ENCODE measurements at places on chromosomes 3 and 15.

DNA sequence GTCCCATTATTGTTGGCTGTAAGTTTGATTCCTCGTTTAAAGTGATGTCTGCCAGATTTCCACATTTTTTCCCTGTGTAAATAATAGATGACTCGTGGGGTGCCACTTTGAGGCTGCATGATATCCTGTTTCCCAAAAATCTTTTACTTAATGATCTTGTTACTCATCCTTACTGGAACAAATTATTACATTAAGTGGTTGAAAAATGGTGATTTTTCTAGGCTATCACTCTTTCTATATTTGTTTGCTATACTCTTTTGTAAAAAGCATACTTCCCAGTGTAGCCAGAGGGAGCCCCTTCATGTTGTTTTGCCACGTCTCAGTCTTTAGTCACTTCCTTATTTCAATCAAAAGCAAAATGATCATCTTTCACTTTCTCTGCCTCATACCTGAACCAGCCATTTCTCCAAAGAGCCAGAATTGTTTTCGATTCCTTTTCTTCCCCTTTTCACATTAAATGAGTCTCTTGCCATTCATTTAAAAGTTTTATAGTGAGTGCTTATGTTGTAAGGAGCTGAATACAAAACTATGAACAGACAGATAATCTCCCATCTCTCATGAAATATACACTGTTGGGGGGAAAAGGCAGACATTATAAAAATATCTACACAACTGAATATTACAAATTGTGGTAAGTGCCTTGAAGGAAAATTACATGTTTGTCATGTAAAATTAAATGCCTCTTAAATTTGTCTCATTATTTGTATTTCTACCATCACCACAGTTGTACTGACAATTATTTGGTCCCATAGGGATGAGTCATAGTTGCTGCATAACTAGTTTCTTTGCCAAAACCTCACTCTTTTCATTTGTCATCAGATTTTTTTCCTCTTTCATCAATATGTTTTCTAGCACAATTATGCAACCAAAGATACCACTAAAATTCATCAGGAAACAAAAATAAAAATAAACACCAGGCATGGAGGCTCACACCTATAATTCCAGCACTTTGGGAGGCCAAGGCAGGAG, 41.5 kb downstream of the ADGRG7 start:
- no peak for DNase-seq

GRCh38 chr15:82105451-82106215, 59.8 kb upstream of the MEX3B start:
- no peak for DNase-seq

DNA sequence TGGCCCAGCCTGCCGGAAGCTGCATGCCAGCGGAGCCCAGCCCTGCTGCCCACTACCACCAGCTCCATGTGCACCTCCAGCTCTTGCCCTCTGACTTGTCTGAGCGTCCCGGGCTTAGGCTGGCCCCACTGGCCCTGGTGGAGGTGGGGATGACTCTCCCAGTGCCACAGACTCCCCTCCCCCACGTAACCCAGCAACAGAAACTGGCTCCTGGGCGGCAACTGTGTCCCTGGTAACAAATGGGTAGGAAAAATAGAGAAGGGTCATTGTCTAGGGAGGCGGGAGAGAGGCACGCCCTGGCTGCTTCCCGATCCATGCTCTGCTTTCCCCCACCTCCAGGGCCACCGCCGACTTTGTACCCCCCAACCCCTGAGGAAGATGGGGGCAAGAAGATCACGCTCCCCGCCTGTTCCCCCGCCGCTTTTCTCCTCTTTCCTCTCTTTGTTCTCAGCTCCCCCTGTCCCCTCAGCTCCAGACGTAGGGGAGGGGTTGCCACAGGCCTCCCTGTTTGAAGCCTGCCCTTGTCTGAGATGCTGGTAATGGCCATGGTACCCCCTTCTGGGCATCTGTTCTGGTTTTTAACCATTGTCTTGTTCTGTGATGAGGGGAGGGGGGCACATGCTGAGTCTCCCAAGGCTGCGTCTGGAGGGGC, 10.8 kb upstream of the SEMA3B start:
- no peak for DNase-seq

GRCh38 chr3:86229086-86229774, 761.7 kb downstream of the VGLL3 start:
- DNase-seq = no peak

DNA sequence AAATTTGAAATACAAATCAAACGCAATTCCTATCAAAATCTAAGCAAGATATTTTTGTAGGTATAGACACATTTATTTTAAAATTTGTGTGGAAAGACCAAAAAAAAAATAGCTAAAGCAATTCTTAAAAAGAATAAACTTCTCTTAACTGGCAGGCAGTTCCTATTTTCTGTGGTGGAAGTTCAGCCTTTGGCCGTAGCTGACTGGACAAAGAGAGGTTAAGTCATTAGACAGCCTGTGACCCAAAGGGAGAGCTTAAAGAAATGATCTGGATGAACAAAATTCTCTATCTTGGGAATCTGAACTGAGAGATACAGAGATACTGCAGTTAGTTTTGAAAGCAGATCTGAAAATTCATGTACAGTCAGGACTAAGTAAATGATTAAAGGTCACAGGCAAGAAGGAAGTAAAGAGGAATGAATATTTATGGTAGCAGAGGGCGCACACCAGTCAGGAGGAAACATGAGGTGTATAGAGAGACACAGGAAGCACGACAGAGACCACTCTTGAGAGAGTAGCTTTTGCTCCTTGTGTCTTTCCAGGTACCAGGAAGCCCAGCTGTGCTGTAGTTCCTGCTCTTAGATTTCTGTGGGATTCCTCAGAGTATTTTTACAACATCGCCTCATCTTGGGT, 57.5 kb downstream of the TPRG1 start:
- DNase-seq = no peak

DNA sequence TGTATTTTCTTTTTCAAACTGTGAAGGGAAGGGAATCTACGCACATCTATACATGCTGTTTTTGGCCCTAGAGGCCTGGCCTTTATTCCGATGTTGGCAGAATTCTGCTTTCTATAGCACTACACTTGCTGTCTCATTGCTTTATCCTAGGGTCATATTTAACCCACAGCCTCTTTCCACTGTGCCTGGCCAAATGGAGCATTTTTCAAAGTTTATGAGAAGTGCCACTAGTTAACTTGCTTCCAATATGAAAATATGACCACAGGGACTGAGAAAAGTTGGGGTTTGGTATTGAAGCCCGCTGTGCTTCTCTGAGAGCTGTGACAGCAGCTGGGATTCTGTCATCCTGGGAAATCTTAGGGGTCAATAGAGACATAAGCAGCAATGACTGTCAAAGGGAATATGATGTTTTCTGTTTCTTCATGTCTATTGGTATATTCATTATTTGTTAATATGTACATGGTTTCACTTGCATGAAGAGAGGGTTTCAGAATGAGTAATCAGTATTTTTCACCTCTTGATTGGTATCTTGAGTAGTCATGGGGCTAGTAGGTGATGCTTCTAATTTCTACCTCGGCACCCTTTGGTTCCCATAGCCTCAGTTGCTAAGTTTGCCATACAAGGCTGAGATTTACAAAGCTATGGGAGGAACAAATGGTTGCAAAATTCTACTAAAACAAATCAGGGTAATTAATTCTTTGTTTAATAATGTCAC, 275.8 kb upstream of the RBMS3 start:
- DNase-seq = no peak

DNA sequence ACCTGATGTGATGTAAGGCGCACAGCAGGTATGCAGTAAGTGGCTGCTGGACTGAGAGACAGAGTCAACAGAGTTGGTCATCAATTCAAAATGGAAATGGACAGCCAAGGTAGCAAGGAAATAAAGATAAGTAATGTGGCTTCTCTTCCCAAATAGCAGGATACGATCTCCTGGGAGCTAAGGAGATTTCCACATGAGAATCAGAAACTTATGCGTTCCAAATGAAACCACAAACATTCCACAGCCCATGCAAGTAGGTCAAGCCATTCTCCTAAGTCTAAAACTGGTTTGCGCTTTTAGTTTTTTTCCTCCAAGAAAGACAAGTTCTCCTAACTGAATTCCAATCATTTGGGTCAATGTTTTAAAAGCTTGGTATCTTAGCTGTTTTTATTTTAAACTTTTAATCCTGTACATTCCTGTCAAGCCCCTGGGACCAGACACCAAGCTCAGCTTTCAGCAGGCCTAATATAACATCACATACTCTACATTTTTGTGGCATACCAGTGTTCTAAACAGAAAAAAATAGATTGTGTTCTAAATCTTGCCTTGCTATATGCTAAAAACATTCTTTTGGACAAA, 73.7 kb upstream of the TSPAN3 start:
- no peak for DNase-seq

DNA sequence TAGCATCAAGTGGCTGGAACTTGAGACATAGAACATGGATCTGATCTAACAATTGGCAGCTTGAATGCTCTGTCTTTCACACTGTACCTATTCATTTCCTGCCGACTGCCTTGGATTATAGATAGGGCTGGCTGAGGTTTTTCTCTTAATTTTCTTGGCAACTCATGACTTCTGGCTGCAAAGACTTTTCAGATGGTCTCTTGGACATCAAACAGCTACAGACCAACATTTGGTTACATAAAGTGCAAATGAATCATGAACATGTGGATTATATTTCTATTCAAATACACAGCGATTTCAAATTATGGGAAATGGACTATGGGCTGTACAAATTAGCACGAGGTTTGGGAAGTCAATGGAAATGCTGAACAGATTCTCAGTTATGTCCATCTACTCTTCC, 26.2 kb upstream of the IL16 start:
- DNase-seq = no peak

All from head of caudate nucleus (tissue), 42 donors.